Mesothelial cell of epicardium (in vitro differentiated cells): ENCODE measurements at places on chromosomes 11 and 22.

DNA sequence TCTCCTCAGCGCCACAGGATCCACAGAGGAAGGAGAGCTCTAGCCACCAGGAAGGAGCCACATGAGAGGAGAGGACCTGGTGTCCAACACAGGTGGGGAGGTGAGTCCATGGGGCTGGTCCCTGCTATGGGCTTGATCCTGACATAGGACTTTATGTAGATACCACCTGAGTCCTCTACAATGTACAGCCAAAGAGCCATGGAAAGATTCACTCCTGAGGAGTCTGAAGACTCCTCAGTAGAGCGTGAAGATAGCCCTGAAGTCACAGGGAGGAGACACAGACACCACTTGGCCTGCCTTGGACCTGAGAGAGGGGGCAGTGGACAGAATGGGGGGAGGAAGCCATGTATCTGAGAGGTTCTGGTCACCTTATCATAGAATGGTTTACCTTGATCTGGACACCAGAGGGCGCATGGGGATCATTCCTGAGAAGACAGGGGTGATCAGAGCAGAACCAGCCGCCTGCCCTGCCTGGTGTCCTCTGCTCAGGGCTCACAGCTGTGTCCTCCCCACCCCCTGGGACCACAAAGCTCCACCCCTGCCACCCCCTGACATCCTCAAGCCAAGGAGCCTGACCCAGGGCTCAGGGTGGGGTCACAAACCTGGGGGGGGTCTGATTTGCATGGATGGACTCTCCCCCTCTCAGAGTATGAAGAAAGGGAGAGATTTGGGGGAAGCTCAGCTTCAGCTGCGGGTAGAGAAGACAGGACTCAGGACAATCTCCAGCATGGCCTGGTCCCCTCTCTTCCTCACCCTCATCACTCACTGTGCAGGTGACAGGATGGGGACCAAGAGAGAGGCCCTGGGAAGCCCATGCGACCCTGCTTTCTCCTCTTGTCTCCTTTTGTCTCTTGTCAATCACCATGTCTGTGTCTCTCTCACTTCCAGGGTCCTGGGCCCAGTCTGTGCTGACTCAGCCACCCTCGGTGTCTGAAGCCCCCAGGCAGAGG lies 77.0 kb downstream of the ZNF280B start:
- peak; percentile 61 for DNase-seq
- H3K4me1 ChIP-seq: no peaks in the 10 kb centered on the region
- H3K36me3 ChIP-seq: no peaks in the 10 kb centered on the region

DNA sequence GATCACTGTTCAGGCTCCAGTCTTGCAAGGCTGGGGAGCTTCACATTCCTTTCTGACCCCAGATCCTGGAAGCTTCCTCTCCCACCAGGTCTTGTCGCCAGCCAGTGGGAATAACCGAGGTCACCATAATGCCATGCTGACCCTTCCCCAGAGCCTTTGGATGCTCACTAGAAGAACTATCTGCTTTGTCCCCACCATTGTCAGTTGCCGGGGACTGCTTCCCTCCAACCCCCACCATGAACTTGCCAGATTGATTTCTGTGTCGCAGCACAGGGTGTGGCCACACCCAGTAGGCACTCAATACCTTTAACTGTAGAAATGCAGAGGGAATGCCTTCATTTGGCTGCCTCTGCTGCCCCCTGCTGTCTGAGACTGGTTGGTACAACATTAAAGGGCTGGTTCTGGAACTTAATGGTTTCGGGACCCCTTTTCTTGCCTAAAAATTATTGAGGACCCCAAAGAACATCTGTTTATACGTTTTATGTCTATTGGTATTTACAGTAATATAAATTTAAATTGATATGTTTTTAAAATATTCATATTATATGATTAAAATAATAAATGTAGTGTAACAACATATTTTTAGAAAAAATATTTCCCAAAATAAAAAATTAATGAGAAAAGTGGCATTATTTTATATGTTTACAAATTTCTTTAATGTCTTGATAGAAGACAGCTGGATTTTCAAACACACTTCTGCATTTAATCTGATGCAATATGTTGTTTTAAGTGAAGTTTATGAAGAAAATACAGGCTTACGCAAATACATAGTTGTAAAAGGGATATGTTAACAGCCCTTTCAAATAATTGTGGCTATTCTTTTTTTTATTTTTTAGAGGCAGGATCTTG lies 6.7 kb upstream of the GDPD5 start:
- H3K36me3 ChIP-seq: no peaks in the 10 kb centered on the region
- H3K27ac ChIP-seq: peak overlapping the region; percentile 44
- peak; percentile 55 for DNase-seq
- no peak overlapping the region for H3K4me3 ChIP-seq

DNA sequence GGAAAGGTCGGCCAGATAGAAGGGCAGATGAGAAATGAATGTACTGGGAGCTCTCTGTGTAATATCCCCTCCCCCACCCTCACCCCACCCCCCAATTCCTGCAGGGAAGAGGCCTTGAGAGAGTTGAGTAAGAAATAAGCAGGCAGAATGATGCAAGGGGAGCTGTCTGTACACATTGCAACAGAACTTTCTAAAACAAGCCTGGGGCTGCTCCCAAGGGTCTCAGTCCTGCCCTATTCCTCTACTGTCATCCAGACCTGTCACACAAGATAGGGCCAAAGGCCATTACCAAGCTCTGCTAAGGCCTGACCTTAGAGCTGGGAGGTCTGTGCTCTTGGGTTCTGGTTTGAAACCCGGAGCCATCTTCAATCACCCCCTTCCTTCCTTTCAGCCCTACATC lies 5.7 kb upstream of the DGAT2 start:
- H3K27ac ChIP-seq: no peak overlapping the region
- no peak overlapping the region for H3K4me3 ChIP-seq
- peaks cover 4% of the 10 kb centered on the region for H3K4me1 ChIP-seq
- DNase-seq: no peak
- H3K27me3 ChIP-seq: peaks cover 14% of the 10 kb centered on the region

DNA sequence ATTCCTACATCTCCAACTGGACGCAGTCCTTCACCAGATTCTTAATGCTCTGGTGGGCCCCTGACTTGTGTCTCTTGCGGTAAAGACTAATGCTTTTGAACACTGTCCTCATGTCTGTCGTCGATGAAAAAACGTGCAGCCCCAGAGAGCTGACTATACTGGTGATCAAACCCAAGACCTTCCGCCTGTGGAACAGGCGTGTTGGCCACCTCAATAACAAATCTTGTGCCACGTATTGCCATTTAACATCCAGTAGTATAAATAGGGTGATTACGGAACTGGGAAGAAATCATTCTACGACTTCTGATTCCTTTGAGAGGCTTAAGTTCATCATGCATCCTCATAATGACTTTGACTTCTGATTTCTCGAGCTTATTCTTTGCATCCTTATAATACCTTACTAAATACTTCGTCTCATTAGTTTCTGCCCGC lies 45.6 kb downstream of the OR4D9 start:
- no peaks in the 10 kb centered on the region for H3K36me3 ChIP-seq
- peaks cover 2% of the 10 kb centered on the region for H3K27me3 ChIP-seq
- peaks cover 21% of the 10 kb centered on the region for H3K4me1 ChIP-seq
- H3K27ac ChIP-seq: peak overlapping the region; percentile 44

DNA sequence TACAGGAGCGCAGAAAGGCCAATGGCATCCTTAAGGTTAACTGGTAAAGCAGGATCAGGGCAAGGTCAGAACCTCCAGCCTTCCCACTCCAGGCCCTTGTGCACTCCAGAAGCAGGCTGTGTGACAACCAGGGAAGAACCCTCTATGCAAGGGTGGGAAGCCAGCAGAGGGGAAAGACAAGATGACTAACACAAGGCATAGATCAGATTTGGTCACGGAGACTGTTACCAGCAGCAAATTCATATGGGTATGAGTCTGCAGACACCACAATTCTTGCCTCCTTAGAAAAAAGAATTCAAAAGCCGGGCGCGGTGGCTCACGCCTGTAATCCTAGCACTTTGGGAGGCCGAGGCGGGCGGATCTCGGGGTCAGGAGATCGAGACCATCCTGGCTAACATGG lies 39.8 kb upstream of the MTNR1B start:
- DNase-seq: no peak
- peaks cover 5% of the 10 kb centered on the region for H3K36me3 ChIP-seq
- H3K27me3 ChIP-seq: peaks cover 1% of the 10 kb centered on the region
- no peak overlapping the region for H3K4me3 ChIP-seq
- peaks cover 2% of the 10 kb centered on the region for H3K4me1 ChIP-seq

GRCh38 chr11:62428871-62429560 lies 10.2 kb downstream of the SCGB1A1 start:
- H3K27me3 ChIP-seq: no peaks in the 10 kb centered on the region
- no peak for DNase-seq
- peak overlapping the region; percentile 60 for H3K27ac ChIP-seq

DNA sequence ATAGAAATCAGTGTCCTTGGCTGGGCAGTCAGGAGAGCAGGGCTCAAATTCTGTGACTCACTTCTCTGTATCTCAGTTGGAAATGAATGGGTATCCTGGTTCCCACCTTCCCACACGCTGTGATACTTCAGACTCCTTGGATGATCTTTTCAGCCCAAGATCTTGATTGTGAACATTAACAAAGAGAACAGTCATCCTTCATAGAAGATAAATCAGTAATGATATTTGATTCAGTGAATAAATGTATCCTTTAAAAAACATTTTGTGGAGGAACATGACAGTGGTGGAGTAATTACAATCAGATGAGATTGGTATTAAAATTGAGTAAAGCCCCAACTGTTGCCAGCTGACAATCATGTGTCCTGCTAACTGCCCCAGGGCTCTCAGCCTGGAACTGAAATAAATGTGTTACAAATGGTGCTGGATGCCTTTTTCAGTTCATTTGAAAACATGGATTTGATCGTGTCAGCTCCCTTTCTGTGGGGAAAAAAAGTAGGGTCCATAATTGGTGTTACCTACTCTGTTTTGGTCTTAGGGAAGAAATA lies 72.9 kb upstream of the OR5AN1 start:
- H3K4me1 ChIP-seq: no peaks in the 10 kb centered on the region
- no peak for DNase-seq
- H3K4me3 ChIP-seq: no peak overlapping the region
- no peaks in the 10 kb centered on the region for H3K36me3 ChIP-seq
- H3K27me3 ChIP-seq: peaks cover 23% of the 10 kb centered on the region

DNA sequence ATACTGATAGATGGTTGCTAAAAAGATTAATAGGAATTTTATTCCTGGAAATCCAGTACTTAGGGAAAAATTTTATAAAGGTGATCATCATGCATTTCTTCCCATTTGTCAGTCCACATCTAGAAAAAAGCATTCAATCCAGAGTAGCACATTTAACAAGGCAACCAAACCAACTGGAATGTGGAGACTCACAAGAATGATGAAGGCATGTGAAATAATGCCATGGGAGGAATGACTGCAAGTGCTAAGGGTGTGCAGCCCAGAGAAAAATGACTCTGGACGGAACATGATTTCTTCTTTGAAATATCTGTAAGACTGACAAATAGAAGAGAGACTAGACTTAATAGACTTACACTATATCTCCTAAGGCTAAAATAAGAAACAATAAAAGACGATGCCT lies 33.8 kb downstream of the BLID start:
- no peaks in the 10 kb centered on the region for H3K27me3 ChIP-seq
- peaks cover 2% of the 10 kb centered on the region for H3K36me3 ChIP-seq
- H3K27ac ChIP-seq: no peak overlapping the region
- no peak overlapping the region for H3K4me3 ChIP-seq
- H3K4me1 ChIP-seq: peaks cover 8% of the 10 kb centered on the region

GRCh38 chr11:83299681-83300080 lies 13.5 kb upstream of the CCDC90B start:
- H3K27me3 ChIP-seq: peaks cover 2% of the 10 kb centered on the region
- no peak overlapping the region for H3K4me3 ChIP-seq
- H3K27ac ChIP-seq: no peak overlapping the region
- H3K4me1 ChIP-seq: no peaks in the 10 kb centered on the region
- H3K36me3 ChIP-seq: no peaks in the 10 kb centered on the region
